GM13977 (cell line): ENCODE measurements at places on chromosomes 5 and 9.
A peak's percentile ranks its signal among the peaks of the same experiment; 100 is the strongest.

GRCh38 chr5:126198531-126198930 lies 224.7 kb upstream of the GRAMD2B start:
- DNase-seq: no peak

DNA sequence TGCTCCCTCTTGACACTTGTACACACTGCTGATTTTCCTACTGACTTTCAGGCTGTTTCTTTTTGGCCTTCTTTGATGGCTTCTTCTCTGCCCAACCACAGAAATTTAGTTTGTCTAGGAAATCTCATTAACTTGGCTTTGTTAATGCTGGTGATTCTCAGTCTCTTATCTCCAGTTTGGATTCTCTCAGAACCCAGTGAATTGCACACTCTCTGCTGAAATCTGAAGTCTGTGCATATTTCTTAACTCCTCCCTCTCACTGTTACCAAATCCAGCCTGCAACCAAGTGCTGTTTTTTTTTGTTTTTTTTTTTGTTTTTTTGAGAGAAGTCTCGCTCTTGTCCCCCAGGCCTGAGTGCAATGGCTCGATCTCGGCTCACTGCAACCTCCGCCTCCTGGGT lies 117.2 kb downstream of the CDC42SE2 start:
- DNase-seq: no peak

DNA sequence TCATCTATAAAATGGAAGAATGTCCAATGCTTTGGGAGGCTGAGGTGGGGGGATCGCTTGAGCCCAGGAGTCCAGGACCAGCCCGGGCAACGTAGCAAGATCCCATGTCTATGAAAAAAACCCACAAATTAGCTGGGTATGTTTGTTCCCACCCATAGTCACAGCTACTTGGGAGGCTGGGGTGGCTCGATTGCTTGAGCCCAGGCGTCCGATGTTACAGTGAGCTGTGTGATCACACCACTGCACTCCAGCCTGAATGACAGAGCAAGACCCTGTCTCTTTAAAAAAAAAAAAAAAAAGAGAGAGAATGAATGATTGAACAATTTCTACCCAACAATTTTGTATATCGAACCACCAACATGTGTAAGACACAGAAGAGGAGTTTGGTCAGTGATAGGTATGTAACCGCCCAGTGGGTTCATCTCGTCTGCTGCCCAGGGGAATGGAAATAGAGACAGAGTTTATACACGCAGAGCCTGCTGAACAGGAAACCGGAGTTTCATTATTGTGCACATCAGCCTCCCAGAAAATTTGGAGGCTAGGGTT lies 26.2 kb upstream of the ERGIC1 start:
- DNase-seq: no peak

- no peak for DNase-seq
Observed at GRCh38 chr5:149611326-149611725, 30.0 kb downstream of the ARHGEF37 start.

GRCh38 chr5:171029401-171029800 lies 167.6 kb downstream of the RANBP17 start:
- no peak for DNase-seq

GRCh38 chr9:95005278-95006143 lies 279.0 kb downstream of the AOPEP start:
- DNase-seq: peak; percentile 34

GRCh38 chr9:73565833-73566465 lies 414.3 kb downstream of the ANXA1 start:
- DNase-seq: no peak

DNA sequence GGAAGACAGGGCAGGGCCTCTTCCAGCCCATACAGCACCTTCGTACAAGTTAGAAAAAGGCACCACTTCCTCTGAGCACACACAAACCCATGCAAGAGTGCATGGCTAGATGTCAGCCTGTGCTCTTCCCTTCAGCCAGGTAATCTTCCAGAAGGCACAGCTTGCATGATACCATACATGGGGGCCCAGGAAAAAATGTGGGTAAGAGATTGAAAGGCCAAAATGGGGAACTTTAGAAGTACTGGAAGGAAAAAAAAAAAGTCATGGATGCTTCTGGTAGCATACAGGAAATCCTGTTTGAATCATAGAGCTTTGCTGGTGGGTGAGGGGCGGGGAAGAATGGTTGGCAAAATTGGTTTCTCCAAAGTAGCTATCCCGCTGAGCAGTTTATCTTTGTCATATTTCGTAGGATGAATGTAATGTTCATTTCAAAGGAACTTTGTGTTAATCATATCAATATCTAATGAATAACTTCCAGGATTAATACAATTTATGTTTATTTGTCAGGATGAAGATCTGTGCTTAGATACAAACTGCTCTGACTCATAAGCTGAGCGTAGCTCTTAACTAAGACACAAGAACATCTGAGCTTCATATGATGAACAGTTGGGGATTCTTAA lies 78.2 kb upstream of the MAP3K1 start:
- no peak for DNase-seq

DNA sequence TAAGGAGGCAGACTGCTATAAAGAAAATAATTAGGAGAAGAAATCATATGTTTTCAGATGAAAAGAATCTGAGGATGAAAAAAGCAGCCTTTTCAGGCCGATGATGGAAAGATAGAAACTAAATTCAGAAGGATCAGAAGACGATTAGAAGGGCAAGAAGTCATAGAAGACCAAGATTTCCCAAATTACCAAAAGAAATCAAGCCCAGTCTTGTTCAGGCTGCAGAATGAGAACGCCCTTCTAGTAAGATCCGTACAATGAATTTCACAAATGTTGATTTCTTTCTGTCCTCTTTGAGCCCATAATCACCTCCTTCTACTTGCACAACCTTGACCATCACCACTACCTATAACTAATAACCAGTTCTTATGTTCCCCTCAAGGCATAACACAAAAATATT lies 114.6 kb upstream of the CCDC152 start:
- no peak for DNase-seq

DNA sequence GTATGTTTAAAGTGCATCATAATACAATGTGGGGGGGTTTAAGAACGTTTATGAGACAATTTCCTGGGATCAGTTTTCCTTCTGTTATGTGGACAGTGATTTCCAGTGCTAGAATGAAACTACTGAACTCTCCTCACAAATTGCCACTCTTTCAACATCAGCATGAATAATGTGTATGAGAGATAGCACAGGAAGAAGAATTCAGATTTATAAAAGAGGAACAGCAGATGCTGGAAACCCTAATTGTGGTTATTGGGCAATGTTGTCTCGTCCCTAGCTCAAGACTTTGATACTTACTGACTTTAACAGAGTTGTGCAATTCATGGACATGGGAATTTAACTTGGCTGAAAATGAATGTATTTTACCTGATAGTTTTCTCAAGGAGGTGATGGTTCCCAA lies 410.8 kb upstream of the MEF2C start:
- no peak for DNase-seq

- DNase-seq: no peak
Observed at GRCh38 chr5:153629027-153629895, 138.8 kb downstream of the GRIA1 start.

DNA sequence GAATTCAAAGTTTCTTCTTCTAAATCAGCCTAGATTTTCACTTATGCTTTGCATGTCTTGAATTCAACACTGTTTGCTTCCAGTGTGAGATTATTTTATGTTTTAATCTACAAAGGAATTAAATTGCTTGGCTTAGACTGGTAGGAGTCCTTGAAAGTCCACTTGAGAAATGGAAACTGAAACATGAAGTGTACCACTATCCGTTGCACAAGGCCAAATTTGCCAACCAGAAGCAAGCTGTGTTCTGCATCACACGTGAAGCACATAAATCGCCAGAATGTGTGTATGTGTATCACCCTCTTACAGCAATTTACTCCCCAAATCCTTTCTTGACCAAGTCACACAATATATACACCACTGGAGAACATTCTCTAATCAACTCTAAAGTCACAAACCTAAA lies 10.3 kb downstream of the SEMA6A start:
- no peak for DNase-seq

DNA sequence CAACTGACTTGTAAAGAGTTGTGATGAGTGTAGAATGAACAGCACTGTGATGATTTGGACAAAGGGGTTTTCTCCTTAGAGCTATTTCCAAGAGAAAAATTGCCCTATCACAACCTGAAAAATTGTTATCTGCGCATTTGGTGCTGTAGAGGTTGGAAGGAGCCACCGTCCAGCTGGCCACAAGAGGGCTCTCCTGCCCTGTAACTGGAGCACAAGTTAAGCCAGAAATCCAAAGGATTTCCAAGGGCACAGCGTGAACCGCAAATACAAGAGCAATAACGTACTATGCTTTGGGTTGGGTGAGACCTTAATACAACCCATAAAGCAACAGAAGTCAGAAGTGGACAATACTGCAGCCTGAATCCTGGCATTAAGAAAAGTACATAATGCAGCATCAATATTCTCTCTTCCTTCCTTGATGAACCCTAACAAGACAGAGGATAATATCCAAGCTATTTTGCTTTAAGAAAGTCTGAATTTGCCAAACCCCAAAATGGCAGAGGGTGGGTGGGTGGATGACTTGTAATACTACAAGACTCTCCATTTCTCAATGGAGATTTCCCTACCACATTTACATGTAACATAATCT lies 56.8 kb upstream of the SMIM32 start:
- peak; percentile 27 for DNase-seq

GRCh38 chr9:132939169-132939568 lies 5.2 kb downstream of the TSC1 start:
- no peak for DNase-seq

DNA sequence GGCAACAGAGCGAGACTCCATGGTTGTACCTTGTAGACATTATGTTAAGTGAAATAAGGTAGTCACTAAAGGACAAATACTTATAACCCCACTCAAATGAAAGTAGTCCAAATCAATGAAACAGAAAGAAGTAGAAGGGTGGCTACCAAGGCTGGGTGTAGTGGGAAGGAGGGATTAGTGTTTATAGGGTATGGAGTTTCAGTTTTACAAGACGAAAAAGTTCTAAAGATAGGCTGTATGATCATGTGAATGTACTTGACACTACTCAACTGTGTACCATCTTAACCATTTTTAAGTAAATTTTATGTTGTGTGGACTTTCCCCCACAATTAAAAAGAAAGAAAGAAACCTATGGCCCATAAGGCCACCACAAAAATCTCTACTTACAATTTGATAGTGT lies 32.2 kb downstream of the ALDH7A1 start:
- no peak for DNase-seq

DNA sequence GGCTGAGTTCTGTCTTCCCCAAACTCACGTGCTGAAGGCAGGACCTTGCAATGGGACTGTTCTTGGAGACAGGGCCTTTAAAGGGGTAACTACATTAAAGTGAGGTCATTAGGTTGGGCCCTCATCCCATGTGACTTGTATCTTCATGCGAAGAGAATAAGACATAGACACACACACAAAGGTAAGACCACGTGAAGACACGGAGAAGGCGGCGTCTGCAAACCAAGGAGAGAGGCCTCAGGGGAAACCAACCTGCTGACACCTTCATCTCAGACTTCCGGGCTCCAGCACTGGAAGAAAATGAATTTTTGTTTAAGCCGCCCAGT lies 50.7 kb upstream of the KCNMB1 start:
- no peak for DNase-seq

DNA sequence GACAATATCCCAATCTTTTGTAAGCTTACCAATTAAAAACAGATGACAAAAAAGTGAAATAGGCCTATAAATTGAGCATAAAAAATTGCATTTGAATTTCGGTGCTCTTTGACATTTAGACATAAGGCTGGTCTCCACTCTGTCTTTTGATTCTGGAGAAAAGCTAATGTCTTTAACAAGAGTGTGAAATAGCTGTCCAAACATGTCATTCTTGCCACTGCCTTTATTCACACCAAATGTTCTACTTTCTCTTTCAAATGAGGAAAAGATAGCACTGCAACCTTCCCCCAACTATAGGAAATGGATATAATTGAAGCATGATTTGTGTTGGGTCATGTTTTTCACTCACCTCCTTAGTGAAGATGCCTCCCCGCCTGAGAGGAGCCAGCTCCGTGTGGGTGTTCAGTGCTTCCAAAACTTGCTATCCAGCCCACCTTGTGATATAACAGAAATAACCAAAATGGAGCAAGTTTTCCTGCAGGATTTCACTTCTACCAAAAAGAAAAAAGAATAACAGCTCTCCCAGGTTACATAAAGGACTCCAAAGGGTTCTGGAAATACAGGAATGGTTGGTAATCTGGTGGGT lies 55.2 kb upstream of the STK32A start:
- DNase-seq: no peak

- no peak for DNase-seq
Observed at GRCh38 chr5:109640976-109641375, 48.8 kb upstream of the MAN2A1 start.

DNA sequence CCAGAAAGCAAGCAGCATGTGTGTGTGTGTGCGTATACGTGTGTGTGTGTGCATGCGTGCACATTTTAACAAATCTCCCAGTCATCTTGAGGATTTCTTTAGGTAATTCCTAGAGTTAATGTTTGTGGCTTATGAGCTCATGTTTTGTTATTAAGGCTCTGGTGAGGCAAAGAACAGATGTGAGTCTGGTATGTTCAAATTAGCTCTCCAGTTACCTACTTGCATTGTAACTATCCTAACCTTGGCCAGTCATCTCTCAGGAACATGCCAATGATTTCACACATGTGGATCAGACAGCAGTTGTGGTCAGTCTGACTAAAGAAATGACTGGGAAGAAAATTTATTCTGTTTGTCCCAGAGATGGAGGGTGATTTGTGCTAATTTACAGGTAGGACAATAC lies 163.1 kb downstream of the IZUMO3 start:
- DNase-seq: no peak

- no peak for DNase-seq
Observed at GRCh38 chr5:176658817-176659511, 11.7 kb downstream of the TSPAN17 start.

DNA sequence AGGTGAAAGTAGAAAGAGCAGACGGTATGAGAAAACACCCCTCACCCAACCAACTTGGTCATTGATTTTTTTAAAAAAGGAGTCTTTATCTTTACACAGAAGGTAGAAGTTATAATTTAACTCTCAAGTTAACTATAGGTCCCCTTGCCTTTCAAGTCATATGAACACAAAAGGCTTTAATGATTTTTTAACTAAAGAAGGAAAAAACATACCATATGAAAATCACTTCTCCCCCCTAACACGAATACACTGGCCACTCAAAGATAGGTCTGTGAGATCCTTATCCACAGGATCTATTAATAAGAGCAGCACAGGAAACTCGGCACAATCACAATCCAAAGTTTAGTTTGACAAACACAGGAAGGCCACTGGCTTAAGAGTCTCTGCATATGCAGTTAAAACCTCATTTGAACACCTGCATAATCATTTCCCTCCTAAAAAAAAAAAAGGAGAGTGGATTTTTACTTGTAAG lies 138.0 kb downstream of the ENC1 start:
- DNase-seq: no peak

- DNase-seq: no peak
Observed at GRCh38 chr9:91150273-91150997, 211.3 kb downstream of the AUH start.

GRCh38 chr5:143065185-143065965 lies 295.2 kb downstream of the ARHGAP26 start:
- DNase-seq: no peak

- DNase-seq: no peak
Observed at GRCh38 chr5:143576711-143577484, 173.4 kb upstream of the NR3C1 start.

- DNase-seq: no peak
Observed at GRCh38 chr9:114321759-114322158, 1.1 kb upstream of the ORM1 start.

- DNase-seq: no peak
Observed at GRCh38 chr5:175922192-175922885, 45.8 kb downstream of the THOC3 start.

GRCh38 chr5:115949096-115949495 lies 13.2 kb upstream of the LVRN start:
- no peak for DNase-seq

- no peak for DNase-seq
Observed at GRCh38 chr5:180619563-180619915, 28.2 kb upstream of the SCGB3A1 start.
